ENCODE measurements at places on chromosomes 12 and 14.

DNA sequence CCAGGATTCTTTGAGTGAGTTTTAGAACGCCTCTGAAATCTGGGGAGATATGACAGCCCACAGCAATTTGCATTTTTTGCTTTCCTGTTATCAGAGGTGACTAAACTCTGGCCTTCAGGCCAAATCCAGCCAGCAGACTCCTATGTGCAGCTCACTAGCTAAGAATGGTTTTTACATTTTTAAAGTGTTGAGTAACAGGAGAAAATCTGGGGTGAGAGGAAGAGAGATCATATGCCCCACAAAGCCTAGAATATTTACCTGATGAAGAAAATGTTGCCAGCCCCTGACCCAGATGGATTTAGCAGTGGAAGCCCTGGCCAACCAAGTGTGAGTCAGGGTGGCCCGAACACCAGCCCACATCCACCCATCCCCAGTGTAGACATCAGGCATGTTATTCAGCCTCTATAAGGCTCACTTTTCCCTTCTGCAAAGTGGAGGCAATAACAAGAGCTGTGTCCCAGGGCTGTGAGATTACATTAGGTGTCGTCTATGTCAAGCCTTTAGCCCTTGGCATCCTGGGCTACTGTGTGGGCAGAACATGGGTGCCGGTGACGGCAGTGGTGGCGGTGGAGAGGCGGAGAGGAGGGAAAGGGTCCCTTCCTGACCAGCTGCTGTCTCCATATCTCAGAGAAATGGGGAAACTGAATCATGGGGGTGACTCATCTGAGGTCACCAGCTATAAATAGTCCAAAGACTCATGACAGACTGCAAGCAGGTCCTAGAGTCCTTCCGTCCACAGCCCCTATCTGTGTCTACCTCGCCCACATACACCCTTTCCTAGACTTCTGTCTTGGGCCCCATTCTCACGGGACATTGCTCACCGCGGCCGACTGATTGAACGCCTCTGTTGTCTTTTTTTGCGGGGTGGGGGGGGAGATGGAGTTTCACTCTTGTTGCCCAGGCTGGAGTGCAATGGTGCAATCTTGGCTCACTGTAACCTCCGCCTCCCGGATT lies 32.6 kb upstream of the CD9 start:
- DNase-seq: no peak

- no peak for DNase-seq
Measured at GRCh38 chr14:70890826-70891659, 16.2 kb upstream of the PCNX1 start.

- no peak for DNase-seq
Measured at GRCh38 chr14:103550451-103551337, 11.8 kb downstream of the BAG5 start.

GRCh38 chr12:94980577-94980976 lies 22.9 kb downstream of the NDUFA12 start:
- DNase-seq: no peak

DNA sequence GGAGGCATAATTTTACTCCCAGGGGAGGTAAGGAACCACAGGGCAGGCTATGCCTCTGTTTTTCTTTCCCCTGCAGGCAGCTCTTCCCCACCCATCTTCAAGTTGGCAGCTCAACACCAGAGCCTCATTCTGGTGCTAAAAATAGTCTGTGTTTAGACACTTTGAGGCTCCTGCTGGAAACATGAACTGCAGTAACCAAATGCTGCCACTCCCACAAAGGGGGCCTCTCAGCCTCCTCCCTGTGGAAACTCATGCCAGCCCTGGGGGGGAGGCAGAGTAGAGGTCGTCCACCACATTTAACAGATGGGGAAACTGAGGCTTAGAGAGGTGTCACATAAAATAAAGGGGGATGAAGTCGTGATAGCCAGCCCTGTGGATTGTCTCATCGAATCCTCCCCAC lies 61.4 kb downstream of the WSCD2 start:
- no peak for DNase-seq

DNA sequence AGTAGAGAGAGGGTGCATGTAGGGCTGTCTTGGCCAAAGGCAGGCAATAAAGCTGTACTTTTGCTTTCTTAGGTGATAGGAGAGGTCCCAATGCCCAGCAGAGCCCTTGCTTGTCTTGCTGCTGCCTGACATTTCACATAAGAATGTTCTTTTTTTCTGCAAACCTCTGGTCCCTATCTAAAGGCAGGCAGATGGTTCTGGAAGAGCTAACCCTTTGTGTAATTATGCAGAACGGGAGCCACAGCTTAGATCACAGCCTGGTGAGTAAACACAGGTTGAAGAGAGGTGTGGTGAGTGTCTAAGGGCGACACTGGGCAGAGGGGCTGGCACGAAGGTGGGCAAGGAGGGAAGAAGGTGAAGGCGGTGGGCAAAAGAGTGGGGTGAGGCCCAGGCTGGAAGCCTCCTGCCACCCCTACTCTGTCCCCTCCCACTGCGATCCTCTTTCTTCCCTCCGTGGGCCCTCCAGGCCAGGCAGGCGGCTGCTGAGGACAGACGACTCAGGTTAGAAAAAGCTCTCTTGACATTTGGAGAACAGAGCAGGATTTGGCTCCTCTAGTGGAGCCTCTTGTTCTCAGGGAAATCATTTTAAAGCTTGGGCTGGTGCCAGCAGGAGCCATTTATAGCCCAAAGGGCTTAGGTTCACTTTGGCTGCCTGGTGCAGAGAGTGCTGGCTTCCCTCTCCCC lies 42.8 kb downstream of the PRMT8 start:
- DNase-seq: peak; percentile 12

GRCh38 chr12:76426160-76426559 lies 77.9 kb upstream of the BBS10 start:
- no peak for DNase-seq

GRCh38 chr14:101504096-101504948 lies 57.0 kb upstream of the DIO3 start:
- DNase-seq: no peak

- DNase-seq: no peak
Measured at GRCh38 chr12:68866950-68867349, 59.0 kb downstream of the MDM2 start.

- no peak for DNase-seq
Measured at GRCh38 chr12:2429032-2429431, 365.7 kb upstream of the FKBP4 start.

- no peak for DNase-seq
Measured at GRCh38 chr14:95431199-95432143, 85.0 kb downstream of the SYNE3 start.

DNA sequence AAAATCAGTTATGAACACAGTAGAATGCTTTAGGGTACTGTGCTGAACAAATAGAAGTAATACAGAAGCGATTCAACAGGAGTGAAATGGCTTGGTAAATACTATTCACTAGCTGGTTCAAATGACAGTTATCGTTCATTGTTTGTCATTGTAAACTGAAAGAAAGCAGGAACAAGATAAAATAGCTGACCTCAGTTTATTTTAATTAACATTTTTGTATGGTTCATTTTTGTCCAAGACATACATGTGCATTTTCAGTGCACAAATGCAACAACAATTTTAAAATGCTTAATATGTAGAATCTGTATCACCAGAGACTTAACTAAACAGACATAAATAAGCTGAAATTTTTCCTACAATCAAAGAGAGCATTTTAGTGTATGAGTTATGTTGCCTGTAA lies 49.9 kb downstream of the ALX1 start:
- no peak for DNase-seq

DNA sequence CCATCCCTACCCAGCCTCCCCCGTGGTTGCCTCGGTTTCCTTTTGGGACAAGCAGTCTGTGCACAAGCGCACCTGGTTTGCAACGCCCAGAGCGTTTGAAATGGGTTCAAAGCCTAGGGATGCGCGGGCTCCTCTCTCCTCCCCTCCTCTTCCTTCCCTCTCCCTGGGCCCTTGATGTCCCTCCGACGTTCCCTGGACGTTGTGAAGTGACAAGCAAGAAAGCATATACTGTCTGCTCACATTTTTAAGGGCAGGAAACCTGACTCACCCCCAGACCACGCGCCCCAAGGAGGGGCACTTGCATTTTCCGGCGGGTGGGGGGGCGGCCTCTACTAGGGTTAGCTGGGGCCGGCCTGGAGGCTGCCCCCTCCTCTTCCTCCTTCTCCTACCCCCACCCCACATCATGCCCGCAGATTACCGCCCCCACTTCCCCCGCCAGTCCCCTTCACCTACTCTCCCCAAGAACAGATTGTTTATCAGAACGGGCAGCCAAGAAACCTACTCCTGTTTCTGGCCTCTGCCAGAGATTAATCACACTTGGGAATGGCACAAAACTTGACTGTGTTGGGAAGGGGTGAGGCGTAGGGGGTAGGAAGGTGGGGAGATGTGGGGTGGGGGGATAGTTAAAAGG lies 9.5 kb upstream of the IRF2BPL start:
- no peak for DNase-seq

GRCh38 chr12:105358789-105359188 lies 28.3 kb downstream of the C12orf75 start:
- DNase-seq: no peak

GRCh38 chr12:48163150-48163747 lies 5.9 kb upstream of the ASB8 start:
- DNase-seq: no peak

DNA sequence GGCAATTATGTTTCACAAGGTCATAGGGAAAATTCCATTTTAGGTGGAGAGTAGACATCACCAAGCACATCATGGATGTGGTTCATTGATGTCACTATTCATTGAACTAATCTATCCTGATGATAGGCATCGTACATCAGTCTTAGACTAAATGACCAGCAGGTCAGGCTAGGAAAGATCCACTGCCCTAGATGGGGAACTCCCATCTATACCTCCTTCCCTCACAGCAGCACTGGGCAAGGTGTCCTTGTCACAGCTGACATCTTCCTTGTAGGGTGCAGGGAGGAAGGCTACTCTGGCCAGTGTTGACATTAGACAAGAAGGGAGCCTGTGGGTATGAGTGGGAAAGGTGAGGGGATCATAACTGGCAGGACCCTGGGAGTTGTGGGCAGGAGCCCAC lies 63.8 kb upstream of the CAPRIN2 start:
- no peak for DNase-seq

- DNase-seq: no peak
Measured at GRCh38 chr12:93022603-93023340, 93.7 kb upstream of the EEA1 start.

DNA sequence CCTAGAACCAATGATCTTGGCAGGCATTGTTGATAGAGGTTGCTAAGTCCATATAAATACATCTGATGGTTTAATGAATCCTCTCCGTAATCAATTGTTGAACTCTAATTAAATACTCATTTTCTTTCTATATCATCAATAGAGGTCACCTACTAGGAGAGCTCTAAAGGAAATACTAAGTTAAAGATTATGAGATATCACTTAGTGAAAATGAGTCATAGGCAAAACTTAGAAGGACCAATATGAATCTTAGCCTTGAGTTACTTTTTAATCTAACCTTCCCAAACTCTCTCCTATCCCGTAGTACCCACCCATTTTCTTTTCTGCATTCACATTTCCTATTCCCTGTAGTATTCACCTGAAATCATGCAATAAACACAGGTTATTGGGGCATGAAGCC lies 50.2 kb downstream of the MBIP start:
- DNase-seq: no peak

DNA sequence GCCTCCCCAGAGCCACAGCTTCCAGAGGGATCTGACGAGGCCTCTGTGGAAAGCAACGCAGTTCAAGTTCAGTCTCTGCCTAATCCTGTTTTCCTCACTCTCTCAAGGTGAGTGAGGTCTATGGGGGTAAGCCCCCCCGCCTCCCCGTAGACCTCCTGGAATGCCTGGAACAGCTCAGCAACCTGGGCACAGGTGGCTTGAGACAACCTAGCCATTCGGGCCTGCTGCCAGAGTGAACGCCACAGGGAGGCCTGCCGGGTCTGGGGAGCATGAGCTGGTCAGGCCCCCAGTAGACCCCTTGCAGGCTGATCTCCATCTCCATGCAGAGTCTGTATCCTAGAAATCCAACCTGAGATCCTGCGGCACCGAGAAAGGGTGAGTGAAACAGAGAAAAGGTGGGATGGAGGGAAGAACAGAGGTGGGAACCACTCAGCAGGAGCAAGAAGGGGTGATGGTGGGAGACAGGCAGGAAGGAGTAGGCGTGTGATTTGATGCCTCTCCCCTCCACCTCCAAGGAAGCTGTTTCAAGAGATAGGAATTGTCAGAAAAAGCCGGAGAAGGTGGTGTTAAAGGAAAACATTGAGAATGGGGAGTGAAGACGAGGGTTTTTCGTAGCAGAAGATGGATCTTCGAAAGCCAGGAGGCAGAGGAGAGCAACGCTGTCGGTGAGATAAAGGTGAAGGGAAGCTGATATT lies 123.1 kb upstream of the PRMT8 start:
- DNase-seq: no peak

DNA sequence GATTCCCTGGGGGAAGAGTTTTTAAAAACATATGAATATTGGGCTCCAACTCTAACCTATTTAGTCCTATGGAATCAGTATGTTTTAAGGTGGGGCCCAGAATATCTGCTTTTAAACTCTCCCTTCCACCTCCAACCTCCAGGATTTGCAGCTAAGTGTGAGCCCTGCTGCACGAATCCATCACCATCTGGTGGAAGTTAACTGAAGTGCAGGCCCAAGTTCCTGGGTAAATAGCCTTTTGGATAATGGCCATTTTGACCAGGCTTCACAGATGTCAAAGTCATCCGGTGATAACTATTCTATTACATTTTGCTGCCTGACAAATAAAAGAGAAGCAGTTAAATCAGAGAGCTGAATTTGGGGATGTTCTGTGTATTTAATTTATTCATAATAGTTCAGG lies 58.1 kb upstream of the RMST start:
- peak; percentile 49 for DNase-seq

GRCh38 chr14:63993992-63994391 lies 141.2 kb downstream of the SYNE2 start:
- no peak for DNase-seq

- no peak for DNase-seq
Measured at GRCh38 chr12:124316257-124316900, 21.5 kb downstream of the RFLNA start.

GRCh38 chr12:1908758-1909157 lies 9.7 kb downstream of the CACNA2D4 start:
- no peak for DNase-seq

DNA sequence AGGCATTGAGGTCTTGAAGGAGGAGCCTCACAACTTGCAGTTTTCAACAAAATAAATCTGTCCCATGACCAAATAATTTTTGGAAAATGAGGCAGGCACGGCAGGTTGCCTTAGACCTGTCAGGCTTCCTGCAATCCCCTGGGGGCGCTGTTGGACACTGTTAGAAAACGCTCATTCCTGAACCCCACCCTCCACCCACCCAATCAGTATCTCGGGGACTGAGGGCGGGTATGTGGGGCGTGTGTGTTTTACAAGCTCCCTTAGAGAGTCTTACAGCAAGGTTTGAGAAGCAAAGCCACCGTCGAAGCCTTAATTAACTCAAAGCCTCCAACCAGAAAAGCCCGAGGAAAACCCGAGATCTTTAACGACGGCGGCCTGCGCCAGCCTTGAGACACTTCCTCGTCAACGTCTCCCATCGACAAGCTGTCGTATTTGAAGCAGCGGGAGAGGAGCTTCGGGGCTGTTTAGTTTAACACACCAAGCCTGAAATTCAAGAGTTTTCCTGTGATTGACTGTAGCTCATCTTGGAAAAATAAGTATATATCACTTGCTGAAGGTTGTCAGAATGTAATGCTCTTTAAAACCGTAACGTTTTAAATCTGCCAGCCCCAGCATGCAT lies 123.0 kb downstream of the GLT1D1 start:
- DNase-seq: no peak

All from NCI-H1417 treated with DMSO at 0.1 percent for 48 hours (cell line).